ENCODE measurements at places on chromosomes 2 and 18.

DNA sequence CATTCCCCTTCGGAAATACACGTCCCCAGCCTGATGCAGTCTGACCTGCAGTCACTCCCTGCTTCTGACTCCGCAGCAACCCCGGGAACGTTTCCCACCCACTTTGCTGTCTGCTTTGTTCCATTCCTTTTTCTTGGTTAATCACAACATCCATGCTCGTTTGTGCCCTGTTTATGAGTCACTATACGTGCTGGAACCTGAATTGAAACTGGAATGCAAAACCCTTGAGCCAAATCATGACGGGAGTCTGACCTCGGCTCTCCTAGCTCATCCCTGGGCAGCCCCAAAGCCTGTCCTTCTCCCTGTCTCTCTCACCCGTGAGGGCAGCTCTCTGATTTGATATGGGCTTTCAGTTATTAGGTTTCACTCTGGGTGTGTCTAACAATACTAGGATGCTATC lies 57.1 kb upstream of the RNF152 start:
- no peak for DNase-seq

- DNase-seq, result no peak
Observed at GRCh38 chr2:172446474-172447063, 19.2 kb downstream of the ITGA6 start.

DNA sequence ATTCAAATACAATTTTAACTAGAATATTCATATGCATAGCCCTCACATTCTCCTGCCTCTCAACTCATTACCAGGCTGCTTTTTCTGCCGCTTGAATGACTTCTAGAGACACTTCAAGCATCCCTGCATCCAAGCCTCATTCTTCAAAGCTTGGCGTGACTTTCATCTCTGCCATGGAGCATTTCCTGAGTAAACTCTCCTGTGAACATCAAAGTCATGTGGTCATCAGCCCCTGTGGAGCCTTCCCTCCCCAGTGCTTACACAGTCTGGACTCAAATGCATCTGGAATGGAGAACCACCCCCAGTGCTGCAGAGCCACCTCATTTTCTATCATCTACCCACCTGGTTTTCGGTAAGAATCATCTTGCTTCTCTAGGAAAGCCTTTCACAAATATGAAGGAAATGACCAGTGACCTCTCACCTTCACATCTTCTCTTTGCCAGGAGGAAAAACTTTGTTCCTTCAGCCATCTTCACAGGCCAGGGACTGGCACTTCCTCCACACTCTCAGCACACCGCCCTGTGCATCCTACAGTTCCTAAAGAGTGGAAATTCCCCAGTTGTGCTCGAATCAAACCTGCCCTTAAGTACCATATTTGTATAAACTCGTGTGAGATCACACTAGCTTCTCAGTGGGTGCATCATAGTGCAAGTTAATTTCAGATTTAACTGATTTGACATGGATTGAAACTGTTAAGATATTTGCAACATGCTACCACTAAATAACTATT lies 116.4 kb downstream of the COL6A3 start:
- DNase-seq, result no peak

DNA sequence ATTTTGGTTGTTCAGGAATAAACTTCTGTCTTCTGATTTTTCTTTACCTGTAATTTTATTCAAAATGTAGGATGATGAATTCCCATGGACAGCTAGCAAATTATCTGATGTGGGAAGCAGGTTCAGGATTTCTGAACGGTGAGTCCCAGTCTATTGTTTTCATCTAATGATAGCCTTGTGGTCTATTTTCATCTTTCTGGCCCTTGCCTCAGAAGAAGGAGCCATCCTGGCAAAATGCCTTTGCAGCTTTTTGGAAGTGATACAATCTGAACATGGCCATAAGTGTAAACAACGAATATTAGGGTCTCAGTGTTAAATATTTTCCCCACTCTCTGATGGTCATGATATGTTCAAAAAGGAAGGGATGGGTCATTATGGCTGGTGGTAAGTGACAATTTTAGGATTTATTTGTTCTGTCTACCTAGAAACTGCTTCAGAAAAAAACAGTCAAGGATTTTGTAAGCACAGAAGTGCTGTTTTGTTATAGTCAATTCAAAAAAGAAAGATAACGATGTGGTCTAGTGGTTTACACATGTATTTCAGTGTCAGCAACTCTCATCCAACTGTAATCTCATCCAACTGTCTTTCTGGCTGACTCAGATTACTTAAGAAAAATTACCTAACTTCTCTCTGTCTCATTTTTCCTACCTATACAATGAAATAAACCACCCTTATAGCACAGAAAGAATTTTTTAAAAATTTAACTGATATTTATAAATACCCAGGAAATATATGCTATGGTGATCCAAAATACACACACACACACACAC lies 272.6 kb upstream of the ERBB4 start:
- no peak for DNase-seq

DNA sequence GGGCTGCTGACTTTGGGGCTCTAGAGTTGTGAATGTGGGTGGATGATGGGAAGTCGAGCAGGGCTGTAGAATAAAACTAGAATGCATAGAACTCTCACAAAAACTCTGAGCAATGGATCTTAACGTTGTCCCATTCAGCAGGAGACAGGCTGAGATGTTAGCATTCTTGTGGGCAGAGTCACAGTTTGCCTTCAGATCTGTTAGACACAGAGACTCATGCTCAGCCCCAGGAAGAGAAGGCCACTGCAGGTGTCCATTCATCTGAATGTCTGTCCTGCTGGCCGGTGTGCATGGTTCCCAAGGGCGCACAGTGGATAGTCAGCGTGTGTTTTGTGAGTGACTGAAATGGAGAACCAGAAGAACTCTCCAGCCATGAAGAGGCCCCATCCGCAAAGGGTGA lies 111.3 kb downstream of the TSN start:
- DNase-seq, result no peak

DNA sequence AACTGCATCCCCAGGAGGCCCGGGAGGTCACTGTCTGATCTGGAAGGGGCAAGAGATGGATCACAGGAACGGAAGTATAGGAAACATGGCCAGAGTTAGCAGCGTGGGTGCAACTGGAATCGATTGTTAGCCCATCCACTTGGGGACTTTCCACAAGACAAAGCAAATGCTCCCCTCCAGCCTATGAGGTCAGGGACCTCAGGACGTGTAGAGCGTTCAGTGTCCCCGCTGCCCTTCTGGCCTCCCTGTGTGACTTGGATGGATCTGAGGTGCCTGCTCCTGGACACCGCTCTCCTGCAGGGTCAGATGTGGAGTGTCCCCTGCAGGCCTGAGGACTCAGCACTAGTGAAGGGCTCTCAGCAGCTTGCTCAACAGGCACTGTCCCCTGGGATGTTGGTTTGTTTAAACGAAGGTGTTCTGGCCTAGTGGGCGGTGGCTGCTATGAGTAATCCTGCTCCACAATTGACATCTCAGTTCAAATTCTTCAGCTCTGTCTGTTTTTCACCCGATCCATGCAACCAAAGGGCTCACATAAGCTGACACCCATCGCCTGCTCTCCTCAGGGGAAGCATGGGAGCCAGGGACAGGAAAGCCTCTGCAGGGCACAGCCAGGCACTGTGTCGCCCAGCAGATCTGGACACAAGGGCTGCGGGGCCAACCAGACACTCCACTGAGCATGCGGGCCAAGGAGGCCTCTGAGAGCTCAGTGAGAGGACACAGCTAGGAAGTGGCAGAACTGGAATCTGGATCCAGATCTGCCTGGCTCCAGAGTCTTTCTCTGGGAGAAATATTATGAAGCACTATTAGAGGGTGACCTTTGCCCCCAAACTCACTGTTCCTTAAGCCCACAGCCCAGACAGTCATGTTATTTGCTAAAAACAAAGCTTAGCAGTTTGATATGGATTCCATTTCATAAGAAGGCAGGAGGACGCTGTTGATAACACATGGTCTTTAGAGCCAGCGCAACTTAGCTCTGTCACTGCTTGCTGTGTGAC lies 78.5 kb downstream of the RHOB start:
- DNase-seq, result no peak

GRCh38 chr2:95530734-95531133 lies 46.2 kb upstream of the TRIM43B start:
- no peak for DNase-seq
